ENCODE measurements at places on chromosomes 3 and 15. TPM values are rescaled to one million over a fixed set of nuclear protein-coding genes. Genes with fewer than 3 reads are reported as not detected.

DNA sequence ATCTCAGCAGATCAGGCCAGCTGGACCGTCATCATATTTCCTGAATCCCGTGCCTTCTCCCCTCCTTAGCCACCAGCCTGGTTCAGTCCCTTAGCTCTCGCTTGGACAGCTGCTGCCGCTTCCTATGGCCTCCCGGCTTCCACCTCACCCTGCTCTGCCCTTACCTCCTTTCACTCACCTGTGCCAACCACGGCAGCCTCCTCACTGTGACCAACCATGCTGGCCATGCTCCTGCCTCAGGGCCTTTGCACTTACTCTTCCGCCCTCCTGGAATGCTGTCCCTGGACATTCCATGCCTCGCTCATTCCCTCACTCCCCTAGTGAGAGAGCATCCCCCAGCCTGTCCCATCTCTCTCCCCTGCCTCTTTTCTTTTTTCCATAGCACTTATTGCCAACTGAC is 19.2 kb downstream of the GRIP2 start:
- no peak for DNase-seq

- no peak for DNase-seq
Measured at GRCh38 chr3:55128225-55128823, 200.5 kb upstream of the LRTM1 start.

GRCh38 chr3:169822091-169822490 is 9.4 kb upstream of the LRRC34 start:
- DNase-seq: no peak

- peak; percentile 24 for DNase-seq
Measured at GRCh38 chr3:16374047-16374934, 109.3 kb downstream of the OXNAD1 start.

DNA sequence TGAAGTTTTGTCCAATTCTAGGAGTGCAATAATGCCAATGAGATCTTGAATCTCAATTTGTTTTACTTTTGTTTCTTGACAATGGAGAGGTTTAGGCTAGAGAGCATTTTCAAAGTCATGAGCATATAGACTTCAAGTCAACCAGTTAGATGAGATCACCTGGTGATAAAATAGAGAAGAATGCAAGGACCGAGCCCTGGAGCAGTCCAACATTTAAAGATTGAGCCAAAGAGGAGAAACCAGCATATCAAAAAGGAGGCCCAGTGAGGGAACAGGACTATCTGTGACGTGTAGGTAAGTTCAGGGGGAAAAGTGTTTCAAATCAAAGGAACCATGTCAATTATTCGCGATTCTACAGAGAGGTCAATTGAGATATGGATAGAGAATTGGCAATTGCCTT is 1.7 kb upstream of the PIAS1 start:
- DNase-seq: no peak

DNA sequence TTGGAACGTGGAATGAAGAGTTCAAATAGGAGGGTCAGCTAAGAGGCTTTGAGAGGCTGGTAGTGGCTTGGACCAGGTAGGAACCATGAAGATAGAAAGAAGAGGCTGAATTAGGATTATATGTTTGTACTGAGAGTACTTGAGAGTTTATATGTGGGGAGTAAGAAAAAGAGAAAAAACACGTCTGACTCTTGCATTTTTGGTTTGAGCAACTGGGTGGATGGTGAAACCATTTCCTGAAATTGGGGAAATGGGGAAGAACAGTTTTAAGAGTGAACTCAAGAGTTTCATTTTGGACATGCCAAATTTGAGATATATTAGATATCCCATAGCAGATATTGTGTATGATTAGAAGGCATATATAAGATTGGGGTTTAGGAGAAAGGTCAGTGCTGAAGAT is 92.9 kb upstream of the TNIK start:
- DNase-seq: no peak

DNA sequence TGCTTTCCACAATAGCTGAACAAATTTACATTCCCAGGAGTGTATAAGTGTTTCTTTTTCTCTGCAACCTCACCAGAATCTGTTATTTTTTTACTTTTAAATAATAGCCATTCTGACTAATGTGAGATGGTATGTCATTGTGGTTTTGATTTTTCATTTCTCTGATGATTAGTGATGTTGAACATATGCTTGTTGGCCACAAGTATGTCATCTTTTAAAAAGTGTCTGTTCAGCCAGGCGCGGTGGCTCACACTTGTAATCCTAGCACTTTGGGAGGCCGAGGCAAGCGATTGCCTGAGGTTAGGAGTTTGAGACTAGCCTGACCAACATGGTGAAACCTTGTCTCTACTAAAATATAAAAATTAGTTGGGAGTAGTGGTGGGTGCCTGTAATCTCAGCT is 619.3 kb downstream of the SI start:
- DNase-seq: no peak

- no peak for DNase-seq
Measured at GRCh38 chr3:184196536-184196935, 10.5 kb downstream of the ABCF3 start.

GRCh38 chr15:85379403-85380131 is 836 bp upstream of the AKAP13 start:
- peak; percentile 46 for DNase-seq

DNA sequence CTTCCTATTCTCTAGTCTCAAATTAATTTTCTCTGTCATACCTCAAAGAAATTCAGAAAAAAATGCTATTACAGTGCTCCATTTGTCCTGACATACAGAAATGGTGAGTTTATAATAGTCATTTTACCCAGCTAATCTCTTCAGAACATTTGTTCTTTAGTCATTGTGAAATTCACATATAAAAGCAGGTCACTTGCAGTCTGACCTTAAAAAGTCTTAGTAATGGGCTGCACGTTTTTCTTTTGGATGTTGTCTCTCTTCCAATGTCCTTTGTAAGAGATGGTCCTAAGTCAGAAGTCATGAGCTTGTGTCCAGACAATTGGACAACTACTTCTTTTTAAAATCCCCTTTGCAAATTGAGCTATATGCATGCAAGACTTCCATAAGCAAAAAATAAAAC is 17.0 kb upstream of the IL1RAP start:
- DNase-seq: no peak

DNA sequence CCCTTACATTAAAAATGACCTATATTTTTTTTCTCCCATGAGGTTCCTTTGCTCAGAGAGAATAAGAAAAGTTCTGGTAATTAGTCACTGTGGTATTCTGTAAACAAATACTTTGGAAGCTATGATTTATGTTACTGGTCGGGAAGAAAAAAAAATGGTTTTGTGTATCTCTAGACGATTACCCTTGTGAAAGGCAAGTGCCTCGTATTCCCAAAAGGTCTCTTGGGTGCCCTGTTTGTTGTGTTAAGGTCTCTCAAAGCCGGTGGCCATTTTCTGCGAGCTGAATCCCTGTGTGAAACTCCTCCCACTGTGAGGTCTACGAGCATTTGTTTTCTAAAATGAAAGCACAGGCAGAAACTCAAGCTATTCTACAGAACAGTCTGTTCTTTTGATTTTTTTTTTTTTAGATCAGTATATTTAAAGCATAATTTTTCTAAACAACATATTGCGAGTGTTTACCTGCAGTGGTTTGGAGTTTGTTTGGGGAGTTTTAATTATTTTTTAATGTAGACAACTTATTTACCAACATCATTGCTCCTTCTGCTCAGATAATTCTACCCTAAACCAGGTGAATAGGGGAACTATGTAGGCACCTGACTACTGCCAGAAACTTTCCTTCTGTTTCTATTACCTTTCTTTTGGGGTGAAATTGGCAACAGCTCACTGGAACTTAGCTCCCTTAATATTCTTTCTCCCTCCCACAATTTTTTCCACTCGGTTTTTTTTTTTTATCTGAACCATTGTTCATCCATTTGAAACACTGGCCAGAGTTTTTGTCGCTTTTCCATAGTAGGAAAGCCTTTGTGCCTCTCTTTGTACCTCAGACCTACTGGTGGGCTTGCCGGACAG is 44.0 kb downstream of the ZBTB38 start:
- peak; percentile 87 for DNase-seq

DNA sequence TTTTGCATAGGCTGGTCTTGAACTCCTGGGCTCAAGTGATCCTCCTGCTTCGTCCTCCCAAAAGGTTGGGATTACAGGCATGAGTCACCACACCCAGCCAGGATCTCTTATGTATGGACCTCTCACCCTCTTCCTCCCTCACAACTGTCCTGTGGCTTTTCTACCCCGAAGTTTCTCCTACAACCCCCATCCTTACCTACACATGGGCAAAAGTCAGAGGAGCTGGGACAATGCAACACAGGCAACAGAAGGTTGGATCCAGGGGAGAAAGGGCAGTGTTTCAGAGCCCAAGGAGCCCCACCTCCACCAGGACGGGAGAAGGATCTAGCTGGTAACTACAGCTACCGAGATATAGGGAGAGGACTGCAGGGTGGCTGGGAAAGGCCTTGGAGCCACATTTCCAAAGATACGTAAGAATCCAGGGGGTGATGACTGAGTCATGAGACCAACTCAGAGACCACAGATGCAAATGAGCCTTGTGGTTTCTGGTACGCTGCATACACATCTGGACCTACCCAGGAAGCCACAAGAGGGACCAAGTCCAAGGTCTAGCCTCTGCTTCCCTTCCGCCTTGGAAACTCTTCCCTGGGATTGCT is 13.6 kb downstream of the IGDCC4 start:
- DNase-seq: no peak

- no peak for DNase-seq
Measured at GRCh38 chr3:46318207-46318927, 35.5 kb upstream of the CCR2 start.

DNA sequence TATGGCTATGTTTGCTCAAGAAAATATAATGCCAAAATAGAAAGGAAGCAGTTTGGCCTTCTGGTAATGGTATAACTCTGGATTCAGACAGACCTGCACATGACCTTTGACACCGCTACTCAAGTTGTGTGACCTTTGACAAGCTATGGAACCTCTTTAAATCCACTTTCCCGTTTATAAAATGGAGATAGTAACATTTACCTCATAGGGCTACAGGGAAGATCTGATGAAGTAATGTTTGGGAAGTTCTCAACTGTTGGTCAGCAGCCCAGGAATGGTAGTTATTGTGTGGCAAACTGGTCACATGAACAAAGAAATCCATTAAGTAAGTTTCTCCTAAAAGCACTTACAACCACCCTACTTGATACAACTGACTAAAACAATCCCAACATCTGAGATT is 95.1 kb upstream of the PHLDB2 start:
- DNase-seq: no peak

- DNase-seq: no peak
Measured at GRCh38 chr3:132594498-132594897, 2.6 kb upstream of the ACKR4 start.

DNA sequence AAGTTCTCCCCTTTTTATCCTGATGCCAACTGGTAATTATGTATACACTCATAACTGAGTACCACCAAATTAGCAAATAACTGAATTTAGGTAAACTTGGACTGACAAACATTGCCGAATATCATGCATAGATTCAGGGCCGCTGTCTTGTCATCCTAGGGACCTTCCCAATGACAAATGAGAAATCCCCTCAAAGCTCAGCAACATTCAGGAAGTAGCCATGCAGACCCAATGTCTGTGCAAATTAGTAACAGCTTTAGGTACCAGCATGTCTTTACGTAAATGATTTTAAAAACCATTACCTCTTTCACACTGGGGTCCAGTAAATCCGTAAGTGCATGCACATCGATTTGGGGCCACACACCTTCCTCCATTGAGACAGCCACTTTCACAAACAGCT is 49.5 kb downstream of the FBN1 start:
- DNase-seq: no peak

- no peak for DNase-seq
Measured at GRCh38 chr3:152365126-152365525, 96.4 kb downstream of the MBNL1 start.

- no peak for DNase-seq
Measured at GRCh38 chr15:63611177-63611576, 14.0 kb downstream of the FBXL22 start.

GRCh38 chr3:143975554-143976152 is 4.0 kb downstream of the DIPK2A start:
- peak; percentile 16 for DNase-seq

DNA sequence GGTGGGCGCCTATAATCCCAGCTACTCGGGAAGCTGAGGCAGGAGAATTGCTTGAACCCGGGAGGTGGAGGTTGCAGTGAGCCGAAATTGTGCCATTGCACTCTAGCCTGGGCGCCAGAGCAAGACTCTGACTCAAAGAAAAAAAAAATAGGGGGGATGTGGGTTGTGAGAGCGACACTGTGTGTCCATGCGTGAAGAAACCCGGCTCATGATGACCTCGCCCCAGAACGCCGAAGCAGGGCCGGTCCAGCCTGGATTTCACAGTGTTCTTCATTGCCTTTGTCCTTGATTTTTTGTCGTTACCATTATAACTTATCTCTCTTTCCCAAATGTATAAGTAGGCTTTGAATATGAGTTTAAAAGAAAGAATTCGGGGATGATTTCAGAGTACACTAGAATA is 128.7 kb downstream of the PGPEP1L start:
- no peak for DNase-seq

- DNase-seq: no peak
Measured at GRCh38 chr15:31264559-31265089, 62.0 kb upstream of the KLF13 start.

DNA sequence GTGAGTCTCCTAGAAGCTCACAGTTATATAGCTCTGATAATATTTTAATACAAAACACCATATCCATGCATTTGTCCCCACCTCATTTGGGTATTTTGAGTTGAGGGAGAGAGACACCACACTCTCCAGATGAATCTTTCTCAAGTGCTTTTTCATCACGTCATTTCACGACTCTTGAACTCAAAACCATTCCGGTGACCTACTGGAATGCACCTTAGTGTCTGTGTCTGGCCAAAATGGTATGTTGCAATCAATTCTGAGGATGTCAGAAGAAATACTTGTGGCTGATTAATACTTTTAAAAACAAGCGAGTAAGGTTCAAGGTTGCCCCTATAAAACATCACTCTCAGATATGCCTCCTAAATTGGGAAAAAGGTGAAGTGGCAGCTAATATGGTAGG is 352.6 kb upstream of the ICE2 start:
- DNase-seq: no peak

GRCh38 chr15:42057799-42058646 is 36.3 kb downstream of the PLA2G4D start:
- no peak for DNase-seq

GRCh38 chr3:187943677-187944389 is 198.6 kb upstream of the BCL6 start:
- no peak for DNase-seq

DNA sequence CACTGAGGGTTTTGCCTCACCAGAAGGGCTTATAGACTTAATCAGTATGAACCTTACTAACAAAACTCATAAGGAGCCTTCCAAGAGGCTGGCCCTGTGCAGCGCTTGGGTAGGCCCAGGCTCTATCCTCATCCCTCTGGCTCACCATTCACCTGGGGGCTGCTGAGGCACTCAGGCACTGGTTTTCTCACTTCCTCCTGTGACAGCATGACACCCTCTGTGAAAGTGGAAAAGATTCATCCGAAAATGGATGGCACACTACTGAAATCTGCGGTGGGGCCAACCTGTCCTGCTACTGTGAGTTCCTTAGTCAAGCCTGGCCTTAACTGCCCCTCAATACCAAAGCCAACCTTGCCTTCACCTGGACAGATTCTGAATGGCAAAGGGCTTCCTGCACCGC is 41.3 kb downstream of the PSMD6 start:
- DNase-seq: no peak

GRCh38 chr15:89149501-89150101 is 61.3 kb downstream of the ABHD2 start:
- DNase-seq: no peak

GRCh38 chr3:158434412-158435038 is 136.5 kb upstream of the MLF1 start:
- DNase-seq: no peak

Gene NAALADL2
- not detected for polyA plus RNA-seq

Gene CHL1
- not detected for polyA plus RNA-seq

Gene ANKUB1
- polyA plus RNA-seq: not detected

Gene SCN11A
- not detected for polyA plus RNA-seq

Gene ONECUT1
- not detected for polyA plus RNA-seq

Gene ISLR
- polyA plus RNA-seq: not detected

Gene DPPA4
- not detected for polyA plus RNA-seq

Gene GOLGA8T
- not detected for polyA plus RNA-seq

Gene SLC51A
- polyA plus RNA-seq: 0.79 TPM

Data from CD4-positive, CD25-positive, alpha-beta regulatory T cell (primary cell).